ENCODE measurements at places on chromosomes 2 and 18. TPM values are rescaled to one million over a fixed set of nuclear protein-coding genes. Genes with fewer than 3 reads are reported as not detected.

The GPR39 gene
- total RNA-seq: not detected

The CFC1 gene
- total RNA-seq: not detected

The SPAST gene
- 7.5 TPM for total RNA-seq

The AMER3 gene
- total RNA-seq: not detected

The CTNNA2 gene
- not detected for total RNA-seq

GRCh38 chr18:25349926-25350487 lies 2.0 kb downstream of the ZNF521 start:
- no peaks in the 10 kb centered on the region for H3K27me3 ChIP-seq
- H3K36me3 ChIP-seq: no peaks in the 10 kb centered on the region
- peak; percentile 38 for DNase-seq
- H3K27ac ChIP-seq: peak overlapping the region; percentile 97
- peak overlapping the region; percentile 80 for H3K4me3 ChIP-seq

GRCh38 chr18:3293196-3293951 lies 31.4 kb downstream of the MYL12B start:
- H3K27ac ChIP-seq: no peak overlapping the region
- no peaks in the 10 kb centered on the region for H3K36me3 ChIP-seq
- no peak for DNase-seq
- no peaks in the 10 kb centered on the region for H3K4me1 ChIP-seq
- no peaks in the 10 kb centered on the region for H3K27me3 ChIP-seq

DNA sequence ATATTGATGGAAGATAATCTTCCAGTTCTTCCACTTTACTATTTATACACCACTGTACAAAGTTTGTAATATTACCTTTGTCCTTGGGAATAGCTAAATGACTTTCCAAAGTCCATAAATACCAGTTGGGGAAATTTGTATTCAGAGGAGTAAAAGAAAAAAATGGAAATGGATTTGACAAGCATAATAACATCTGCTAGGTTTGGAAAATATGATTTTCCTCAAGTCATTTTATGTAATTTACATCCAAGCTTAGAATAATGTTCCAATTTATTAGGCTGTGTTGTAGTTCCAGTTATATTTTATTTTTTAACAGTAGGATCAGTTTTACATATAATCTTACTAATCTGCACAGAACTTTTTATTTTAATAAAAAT lies 563.0 kb upstream of the PKDCC start:
- H3K27ac ChIP-seq: no peak overlapping the region
- no peak overlapping the region for H3K4me3 ChIP-seq
- H3K27me3 ChIP-seq: no peaks in the 10 kb centered on the region

DNA sequence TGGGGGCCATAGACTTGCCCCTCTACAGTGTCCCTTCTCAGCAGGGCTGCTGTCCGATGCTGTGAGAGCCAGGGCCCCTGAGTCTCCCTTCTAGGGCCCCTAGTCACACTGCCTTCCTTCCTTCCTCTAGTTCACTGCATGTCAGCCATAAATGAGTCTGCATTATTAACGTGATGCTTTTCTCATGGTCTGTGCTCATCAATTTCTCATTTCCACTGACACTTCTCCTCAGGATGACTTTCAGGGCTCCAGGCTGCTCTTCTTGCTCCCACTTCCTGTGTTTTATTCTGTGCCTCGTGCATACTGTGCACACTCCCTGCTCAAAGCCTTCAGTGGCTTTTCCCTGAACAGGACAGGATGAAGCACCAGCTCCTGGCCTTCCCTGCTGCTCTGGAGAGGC lies 146.5 kb downstream of the FAM210A start:
- H3K4me3 ChIP-seq: no peak overlapping the region
- DNase-seq: no peak
- no peaks in the 10 kb centered on the region for H3K27me3 ChIP-seq

DNA sequence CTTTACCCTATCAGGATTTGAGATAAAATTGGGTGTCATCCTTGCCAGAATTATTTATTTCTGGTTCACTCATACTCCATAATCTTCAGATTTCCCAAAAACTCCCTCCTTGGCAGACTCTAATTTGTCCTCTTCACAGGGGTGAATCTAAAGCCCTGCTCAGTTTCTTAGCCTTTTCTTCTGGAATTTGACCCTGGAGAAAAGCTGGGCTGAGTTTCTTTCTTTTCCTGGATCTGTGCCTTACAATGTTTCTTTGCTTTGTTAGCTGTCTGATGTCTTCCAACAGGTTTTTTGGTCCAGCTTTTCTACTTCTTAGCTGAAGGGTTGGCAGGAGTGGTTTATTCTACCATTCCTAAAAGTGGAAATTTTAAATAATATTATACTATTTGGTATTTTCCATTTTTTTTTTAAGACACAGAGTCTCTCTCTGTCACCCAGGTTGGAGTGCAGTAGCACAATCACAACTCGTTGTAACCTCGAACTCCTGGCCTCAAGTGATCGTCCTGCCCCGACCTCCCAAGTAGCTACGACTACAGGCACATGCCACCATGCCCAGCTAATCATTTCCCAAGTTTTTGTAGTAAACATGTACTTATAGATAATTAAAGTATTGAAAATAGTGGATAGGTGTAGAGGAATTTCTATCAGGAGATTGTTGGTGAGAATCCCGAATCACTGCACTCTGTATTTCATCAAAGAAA lies 138.4 kb upstream of the TWIST2 start:
- H3K27me3 ChIP-seq: no peaks in the 10 kb centered on the region
- no peak overlapping the region for H3K4me3 ChIP-seq
- DNase-seq: no peak
- no peak overlapping the region for H3K27ac ChIP-seq
- no peaks in the 10 kb centered on the region for H3K36me3 ChIP-seq

DNA sequence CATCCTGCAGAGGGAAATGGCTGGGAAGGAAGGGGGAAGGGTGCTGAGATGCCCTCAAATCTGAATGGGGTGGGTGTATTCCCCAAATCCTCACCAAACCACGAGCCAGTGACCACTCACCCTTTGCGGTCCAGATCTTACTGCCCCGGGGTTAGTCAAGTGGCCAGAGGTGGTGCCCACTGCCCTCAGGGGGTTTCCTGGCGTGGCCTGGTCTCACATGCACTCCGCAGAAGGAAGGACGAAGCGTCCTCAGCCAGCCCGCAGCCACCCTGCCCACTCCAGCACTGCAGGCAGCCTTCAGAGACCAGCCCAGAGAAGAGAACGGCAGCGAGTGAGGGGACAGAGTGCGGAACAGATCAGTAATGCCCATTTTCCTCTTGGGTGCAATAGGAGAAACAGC lies 50.4 kb downstream of the IL1RL2 start:
- no peaks in the 10 kb centered on the region for H3K27me3 ChIP-seq
- H3K4me1 ChIP-seq: peaks cover 20% of the 10 kb centered on the region
- H3K36me3 ChIP-seq: no peaks in the 10 kb centered on the region
- no peak for DNase-seq

- no peak overlapping the region for H3K27ac ChIP-seq
- no peaks in the 10 kb centered on the region for H3K4me1 ChIP-seq
- H3K36me3 ChIP-seq: peaks cover 3% of the 10 kb centered on the region
- no peak for DNase-seq
- H3K4me3 ChIP-seq: no peak overlapping the region
Observed at GRCh38 chr2:230498506-230499107, 82.6 kb downstream of the SP100 start.

DNA sequence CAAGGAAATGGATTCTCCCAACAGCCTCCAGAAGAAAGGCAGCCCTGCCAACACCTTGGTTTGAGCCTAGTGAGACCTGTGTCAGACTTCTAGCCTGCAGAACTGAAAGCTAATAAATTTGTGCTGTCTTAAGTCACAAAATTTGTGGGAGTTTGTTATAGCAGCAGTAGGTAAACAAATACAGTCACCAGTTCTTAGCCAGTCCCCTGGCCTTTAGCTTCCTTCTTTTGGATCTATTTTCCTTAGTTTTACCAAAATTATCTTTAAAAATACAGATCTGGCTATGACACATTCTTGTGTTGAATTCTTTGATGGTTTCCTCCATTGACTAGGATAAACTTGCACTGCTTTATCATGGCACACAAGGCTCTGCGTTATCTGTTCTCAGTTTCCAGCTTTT lies 697.9 kb upstream of the FANCL start:
- H3K4me3 ChIP-seq: no peak overlapping the region
- no peaks in the 10 kb centered on the region for H3K27me3 ChIP-seq
- DNase-seq: no peak
- H3K4me1 ChIP-seq: no peaks in the 10 kb centered on the region
- H3K36me3 ChIP-seq: no peaks in the 10 kb centered on the region
- no peak overlapping the region for H3K27ac ChIP-seq

- DNase-seq: no peak
- no peak overlapping the region for H3K4me3 ChIP-seq
- H3K27me3 ChIP-seq: no peaks in the 10 kb centered on the region
Observed at GRCh38 chr2:17615728-17616351, 75.3 kb downstream of the VSNL1 start.

All from heart right ventricle (tissue), 16 donors.